AG04449 (cell line): ENCODE measurements at places on chromosomes 13 and 19.

DNA sequence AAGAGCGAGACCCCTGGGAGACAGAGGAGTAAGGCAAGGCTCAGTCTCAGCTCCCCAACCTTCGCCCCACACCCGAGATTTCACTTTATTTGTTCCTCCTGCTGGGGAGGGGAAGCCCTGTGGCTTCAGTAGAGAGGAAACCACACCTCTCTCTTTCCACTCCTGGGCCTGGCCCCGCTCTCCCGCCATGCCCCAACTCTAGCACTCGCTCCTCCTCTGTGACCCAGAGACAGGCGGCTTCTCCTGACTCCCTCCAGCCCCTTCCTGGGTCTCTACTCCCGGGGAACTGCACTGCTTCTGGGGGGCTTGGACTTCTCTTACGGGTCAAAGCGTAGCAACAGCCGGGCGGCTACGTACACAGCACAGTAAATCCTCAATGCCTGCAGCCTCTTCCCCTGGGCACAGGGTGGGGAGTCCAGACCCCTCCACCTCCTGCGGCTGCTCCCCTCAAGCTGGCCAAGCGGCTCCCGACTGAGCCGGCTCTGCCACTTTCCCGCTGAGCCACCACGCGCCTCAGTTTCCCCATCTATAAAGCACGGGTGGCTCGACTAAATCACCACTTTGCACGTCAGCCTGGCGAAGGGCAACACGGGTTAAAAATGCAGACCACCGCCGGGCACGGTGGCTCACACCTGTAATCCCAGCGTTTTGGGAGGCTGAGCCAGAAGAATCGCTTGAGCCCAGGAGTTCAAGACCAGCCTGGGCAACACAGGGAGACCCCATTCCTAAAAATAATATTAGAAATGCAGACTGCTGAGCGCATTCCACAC lies 1.4 kb downstream of the RNF126 start:
- no peak for DNase-seq

DNA sequence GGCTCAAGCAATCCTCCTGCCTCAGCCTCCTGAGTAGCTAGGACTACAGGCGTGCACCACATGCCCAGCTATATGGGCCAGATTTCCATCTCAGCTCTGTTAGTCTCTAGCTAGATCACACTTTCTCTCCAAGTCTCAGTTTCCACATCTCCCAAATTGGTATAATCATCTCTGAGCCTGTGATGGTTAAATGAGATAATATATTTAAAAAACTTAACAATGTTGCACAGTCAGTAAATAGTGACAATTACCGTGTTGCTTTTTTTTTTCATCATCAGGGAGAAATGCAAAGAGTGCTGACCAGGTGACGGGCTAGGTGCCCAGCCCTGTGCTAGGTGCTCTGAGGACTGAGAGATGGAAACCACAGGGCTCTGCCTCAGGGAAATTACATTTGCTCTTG lies 36.9 kb upstream of the C19orf12 start:
- no peak for DNase-seq

DNA sequence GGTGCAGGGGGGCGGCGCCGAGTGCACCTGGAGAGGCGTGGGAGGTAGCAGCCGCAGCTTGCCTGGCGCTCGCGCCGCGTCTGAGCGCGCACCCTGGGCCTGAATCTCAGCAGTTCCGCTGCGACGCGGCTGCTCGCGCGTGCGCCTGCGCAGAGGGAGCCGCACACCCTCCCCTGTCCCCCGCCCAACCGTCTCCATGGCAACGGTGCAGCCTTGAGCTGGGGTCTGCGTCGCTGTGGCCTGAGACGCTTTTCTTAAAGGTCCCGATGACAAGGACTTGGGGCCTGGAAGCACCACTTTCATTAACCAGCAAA lies at the start of gene PNMA8B:
Gene PNMA8B (minus strand): TSS at position 82 of the 314 bp plus-strand sequence. CDS start 402 bp downstream, outside the sequence.
- DNase-seq: no peak

GRCh38 chr13:28000567-28000966 lies 12.1 kb upstream of the URAD start:
- DNase-seq: no peak

GRCh38 chr13:49657241-49657641 lies 28.9 kb downstream of the ARL11 start:
- no peak for DNase-seq

DNA sequence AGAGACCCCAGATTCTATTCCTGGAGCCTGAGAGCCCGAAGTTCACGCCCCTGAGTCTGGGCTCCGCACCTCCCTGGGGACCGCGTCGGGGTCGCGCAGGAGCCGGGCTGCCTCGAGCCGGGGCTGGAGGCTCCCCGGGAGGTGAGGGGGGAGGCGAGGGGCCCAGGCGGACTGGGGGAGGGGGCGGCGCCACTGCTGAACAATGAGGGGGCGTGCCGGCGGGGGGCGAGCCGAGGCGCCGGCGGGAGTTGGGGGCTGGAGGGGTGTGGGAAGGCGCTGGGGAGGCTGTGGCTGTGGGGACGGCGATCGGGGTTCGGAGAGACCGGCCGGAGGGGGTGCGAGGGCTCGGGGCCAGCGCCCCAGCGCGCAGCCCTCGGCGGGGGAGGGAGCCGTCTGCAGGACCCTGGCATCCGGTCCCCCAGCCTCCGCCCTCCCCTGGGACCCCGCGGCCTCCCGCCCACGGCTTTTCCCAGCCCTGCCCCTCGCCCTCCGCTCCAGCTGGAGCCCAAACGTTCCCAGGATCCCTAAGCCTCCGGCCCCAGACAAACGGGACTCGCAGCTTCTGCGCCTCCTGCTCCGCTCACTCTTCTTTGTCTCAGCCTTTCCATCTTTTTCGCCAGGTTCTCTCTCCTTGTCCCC lies 922 bp downstream of the PLEKHG2 start:
- DNase-seq: no peak

GRCh38 chr19:10816691-10817090 lies 19.3 kb downstream of the TMED1 start:
- no peak for DNase-seq

DNA sequence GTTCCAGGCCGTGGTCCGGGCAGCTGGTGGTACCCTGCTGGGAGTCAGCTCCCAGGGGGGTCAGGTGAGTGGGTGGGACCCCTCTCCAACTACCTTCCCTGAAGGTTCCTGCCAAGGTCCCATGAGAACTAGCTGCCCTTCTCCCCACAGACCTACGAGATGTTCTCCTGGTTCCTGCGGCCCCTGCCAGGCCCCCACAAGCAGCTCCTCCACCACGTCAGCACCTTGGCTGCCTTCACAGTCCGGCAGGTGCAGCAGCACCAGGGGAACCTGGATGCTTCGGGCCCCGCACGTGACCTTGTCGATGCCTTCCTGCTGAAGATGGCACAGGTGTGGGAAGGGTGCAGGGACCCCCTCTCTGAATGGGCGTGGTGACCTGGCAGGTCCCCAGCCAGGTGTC lies 5.5 kb downstream of the CYP2S1 start:
- DNase-seq: no peak

- DNase-seq: no peak
Measured at GRCh38 chr19:10037809-10038208, 24.5 kb downstream of the RDH8 start.
